ENCODE measurements at places on chromosomes 7 and 10.
A peak's percentile ranks its signal among the peaks of the same experiment; 100 is the strongest.

DNA sequence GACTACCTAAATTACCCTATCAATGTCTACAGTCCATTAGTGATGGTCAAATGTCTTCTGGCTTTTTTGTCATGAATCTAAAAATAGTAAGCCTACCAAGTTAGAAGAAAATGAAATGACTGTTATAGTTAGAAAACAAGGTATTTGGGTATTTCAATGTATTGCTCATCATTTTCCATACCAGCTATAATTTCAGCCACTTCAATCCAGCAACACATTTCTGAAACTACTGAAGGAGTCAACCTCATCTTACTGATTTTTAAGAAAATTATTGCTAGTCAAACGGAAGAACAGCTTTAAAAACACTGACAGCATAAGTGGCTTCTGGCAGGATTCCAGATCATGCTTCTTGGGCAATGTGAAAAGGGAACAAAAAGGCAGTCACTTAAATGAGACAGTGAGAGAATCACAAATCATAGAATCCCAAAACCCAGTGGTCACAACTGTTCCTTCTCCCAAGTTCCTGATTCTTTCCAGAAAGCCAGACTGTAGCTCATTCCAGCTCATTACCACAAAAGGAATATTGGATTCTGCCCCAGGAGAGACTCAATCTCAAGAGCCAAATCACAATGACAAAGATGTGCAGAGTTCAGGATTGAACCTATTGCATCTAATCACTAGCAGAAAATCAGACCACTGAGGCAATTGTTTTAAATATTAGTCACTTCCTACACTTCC, 61.2 kb upstream of the LRRN3 start:
- peak; percentile 65 for DNase-seq

DNA sequence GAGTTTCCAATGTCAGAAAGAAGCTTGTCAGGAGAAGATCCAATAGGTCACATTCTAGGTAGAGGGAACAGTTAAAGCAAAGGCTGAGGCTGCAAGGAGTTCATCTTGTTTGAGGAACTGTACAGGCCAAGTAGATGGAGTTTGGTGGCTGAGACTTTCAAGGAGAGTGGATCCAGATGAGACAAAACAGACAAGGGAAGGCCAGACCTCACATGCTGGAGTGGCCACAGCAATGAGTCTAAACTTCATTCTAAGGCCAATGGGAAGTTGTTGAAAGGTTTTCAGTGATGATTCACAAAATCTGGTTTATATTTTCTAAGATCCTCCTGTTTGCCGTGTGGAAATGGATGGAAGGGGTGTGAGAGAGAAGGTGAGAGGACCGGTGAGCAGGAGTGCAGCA, 40.0 kb downstream of the EPDR1 start:
- DNase-seq = no peak

GRCh38 chr10:124032971-124033886, 60.2 kb downstream of the CHST15 start:
- peak; percentile 70 for DNase-seq

GRCh38 chr7:110065121-110065520, 1025.8 kb upstream of the LRRN3 start:
- no peak for DNase-seq

- no peak for DNase-seq
Observed at GRCh38 chr7:82375129-82375528, 68.4 kb downstream of the CACNA2D1 start.

- no peak for DNase-seq
Observed at GRCh38 chr7:94252971-94253370, 141.7 kb upstream of the COL1A2 start.

GRCh38 chr10:29470843-29471543, 163.8 kb downstream of the SVIL start:
- DNase-seq = peak; percentile 76

- peak; percentile 26 for DNase-seq
Observed at GRCh38 chr7:15503603-15504290, 58.1 kb downstream of the AGMO start.

GRCh38 chr10:48306265-48306869, at the start of gene MAPK8:
MAPK8 (plus strand) TSS chr10:48306677; CDS start chr10:48401661, 94,984 bp downstream.
- DNase-seq = peak; percentile 88

DNA sequence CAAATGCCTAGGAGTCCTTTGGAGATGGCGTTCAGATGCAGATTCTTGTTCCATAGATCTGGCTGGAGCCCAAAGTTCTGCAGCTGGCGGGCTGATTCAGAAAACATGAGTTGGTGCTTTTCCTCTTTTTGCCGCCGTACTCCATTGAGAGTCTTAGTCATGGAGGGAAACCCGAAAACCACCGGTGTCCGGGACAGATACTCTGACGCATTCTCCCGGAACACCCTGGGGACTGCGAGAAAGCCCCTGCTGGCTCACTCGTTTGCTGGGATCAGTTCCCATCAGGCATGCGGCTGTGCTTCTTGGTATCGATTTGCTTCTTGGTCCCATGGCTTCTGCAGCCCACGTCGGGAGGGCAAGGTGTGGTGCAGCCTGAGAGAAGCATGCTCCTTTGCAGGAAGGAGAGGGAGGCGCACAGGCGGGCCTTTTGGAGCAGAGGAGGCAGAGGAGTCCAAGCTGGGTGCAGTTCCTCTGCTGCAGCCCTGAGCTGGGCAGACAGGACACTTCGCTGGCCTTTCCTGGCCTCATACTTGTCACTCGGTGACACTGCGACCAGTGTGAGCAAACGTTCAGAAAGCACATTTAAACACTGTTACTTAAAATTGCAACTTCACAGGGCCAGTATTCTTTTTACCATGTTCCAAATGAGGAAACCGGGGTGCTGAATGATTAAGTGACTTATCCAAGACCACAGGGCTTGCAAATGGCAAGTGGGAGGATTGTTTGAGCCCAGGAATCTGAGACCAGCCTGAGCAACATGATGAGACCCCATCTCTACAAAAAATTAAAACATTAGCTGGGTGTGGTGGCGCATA, 30.6 kb upstream of the PFKFB3 start:
- peak; percentile 81 for DNase-seq

- DNase-seq = peak; percentile 44
Observed at GRCh38 chr7:99740573-99741440, 5.8 kb upstream of the CYP3A7 start.

DNA sequence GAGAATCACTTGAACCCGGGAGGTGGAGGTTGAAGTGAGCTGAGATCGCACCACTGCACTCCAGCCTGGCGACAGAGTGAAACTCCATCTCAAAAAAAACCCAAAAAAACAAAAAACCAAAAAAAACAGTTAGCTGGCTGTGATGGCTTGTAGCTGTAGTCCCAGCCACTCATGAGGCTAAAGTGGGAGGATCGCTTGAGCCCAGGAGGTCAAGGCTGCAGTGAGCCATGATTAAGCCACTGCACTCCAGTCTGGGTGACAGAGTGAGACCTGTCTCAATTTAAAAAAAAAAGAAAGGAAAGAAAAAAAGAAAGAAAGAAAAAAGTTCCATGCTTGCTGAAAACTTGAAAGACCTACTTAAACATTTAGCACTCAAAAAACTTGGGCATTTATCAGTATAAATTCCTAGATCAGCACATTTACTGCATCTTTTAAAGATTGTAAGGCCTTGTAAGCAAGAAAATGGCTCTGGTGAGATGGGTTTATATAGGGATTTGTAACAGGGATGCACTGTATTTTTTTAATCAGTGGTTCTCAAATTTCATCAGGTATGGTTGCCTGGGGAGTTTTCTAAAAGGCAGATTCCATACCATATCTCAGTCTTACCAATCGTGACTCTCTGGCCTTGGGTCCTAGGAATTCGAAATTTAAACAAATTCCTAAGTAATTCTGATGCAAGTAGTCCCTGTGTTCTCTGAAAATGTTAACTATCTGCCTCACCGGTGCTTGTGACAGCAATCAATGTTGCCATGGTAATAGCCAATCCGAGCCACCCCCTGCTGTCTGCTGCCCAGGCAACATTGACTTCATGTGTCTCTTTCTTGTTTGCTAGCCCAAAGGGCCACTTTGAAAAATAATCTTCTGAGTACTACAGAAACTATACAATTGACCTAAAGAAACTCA, 11.5 kb upstream of the NT5C2 start:
- peak; percentile 31 for DNase-seq

GRCh38 chr10:45410807-45411606, 37.0 kb downstream of the ALOX5 start:
- peak; percentile 4 for DNase-seq

DNA sequence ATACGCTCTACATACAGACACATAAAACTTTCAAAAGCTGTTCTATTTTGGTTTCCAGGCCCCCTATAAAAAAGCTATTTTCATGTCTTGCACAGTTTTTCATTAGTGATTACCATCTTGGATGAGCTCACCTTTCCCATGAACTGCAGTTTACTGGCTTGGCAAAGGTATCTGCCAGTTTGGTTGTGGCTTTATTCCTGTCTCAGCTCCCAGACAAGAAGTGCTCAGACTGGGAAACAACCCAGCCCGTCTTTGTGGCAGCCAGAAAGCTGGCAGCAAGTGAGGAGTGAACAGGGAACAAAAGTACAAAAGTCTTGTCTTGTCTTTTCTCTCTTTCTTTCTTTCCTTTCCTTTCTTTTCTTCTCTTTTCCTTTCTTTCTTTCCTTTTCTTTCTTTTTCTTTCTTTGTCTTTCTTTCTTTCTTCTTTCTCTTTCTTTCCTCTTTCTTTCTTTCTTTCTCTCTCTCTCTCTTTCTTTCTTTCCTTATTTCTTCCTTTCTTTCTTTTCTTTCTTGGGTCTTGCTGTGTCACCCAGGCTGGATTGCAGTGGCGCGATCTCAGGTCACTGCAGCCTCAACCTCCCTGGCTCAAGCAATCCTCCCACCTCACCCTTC, 138.8 kb downstream of the CFAP58 start:
- peak; percentile 44 for DNase-seq

- no peak for DNase-seq
Observed at GRCh38 chr10:93319096-93319495, 163.0 kb downstream of the MYOF start.

- no peak for DNase-seq
Observed at GRCh38 chr10:42950606-42951485, 126.0 kb upstream of the RET start.

DNA sequence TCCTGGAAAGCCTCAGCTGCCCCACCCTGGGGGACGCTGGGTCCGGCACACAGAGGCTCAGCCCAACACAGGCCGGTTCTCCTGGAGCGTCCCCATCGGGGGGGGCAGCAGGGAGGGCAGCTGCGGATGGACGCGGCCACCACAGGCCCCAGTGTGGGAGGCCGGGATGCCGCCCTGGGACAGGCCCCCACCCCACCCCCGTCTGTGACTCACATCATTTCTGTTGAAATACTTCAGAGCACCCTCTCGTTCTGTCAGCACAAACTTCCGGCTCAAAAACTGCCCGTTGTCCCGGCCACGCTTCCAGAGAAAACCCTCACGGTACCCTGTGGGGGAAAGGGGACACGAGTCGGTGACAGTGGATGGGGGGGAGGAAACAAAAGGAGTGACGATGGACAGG, 28.5 kb downstream of the GET4 start:
- DNase-seq = peak; percentile 61

DNA sequence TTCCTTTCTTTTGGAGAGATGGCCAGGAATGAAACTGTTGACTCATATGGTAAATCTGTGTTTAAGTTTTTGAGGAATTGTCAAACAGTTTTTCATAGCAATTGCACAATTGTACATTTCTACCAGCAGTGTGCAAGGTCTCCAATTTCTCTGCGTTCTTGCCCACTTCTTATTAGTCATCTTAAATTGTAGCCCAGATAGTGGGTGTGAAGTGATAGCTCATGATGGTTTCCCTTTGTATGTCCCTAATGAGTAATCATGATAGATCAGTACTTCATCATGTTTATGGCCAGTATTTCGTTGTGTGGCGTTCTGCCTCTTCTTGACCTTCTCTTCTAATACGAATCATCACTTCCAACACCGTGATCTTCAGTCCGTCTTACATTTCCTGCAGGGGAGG, 136.3 kb downstream of the DOCK1 start:
- DNase-seq = peak; percentile 90

GRCh38 chr7:72098807-72099580, 313.1 kb downstream of the CALN1 start:
- DNase-seq = no peak

GRCh38 chr10:65040796-65041195, 1519.6 kb downstream of the REEP3 start:
- no peak for DNase-seq

DNA sequence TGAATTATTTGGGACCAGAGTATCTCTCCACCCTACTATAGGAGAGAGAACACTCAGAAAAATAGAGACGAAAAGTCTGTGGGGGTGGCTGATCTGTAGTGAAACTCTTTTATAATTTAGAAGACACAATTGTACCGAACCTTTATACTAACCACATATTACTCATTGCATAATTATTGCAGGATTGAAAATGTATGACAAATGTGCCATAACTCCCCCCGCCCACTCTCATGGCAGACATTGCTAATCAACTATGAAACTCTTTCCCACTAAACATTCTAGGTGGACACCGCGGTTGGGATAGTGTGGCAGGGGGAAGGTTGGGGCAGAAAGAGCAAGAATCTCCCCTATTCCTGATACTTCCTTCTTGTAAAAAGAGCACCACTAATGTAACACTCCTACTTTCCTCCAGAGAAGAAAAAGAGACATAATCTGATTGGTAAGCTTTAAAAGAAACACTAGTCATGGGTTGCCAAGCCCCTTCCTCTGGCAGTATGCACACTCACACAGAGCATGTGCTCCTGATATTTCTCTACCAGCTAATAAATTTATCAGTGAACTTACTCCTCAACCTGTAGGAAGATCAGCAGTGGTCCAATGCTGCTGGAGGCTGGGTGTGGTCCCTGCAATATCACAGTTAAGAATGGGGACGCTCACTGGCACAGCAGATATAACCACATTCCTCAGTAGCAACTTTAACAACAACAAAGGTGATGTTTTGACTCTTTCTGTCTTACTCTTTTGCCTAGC, 18.7 kb upstream of the ARID5B start:
- DNase-seq = peak; percentile 66

- no peak for DNase-seq
Observed at GRCh38 chr7:118082506-118082905, 101.5 kb upstream of the LSM8 start.

DNA sequence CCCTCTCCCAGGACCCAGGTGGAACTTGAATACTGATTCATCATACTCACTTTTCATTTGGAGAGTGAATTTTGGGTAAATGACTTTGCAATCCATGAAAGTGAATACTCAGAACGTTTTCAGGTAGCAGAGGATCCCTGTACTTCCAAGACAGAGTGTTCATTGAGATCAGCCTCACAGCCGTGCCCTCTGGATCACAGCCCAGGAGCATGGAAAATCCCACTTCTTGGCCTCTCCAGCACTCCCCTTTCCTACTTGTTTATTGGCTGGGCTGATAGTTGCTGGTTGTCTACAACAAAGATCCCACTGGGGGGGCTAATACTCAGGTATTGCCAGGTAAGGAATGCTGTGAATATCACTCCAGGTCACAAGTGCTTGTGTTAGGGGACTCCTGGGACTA, 5.9 kb downstream of the GCK start:
- DNase-seq = no peak

DNA sequence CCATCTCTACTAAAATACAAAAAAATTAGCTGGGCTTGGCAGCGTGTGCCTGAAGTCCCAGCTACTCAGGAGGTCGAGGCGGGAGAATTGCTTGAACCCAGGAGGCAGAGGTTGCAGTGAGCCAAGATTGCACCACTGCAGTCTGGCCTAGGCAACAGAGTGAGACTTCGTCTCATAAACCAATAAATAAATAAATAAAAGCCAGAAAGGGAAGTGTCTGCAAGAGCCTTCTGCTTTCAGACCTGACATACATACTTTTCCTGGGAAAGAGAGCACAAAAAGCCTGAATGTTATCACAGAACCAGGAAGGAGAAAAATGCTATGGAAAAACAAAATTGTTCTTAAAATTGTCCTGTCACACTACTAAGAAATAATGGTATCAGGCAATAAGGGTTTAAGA, 4.1 kb upstream of the KIF5B start:
- DNase-seq = no peak
